Stimulated activated naive CD4-positive, alpha-beta T cell (primary cell): ENCODE measurements at places on chromosomes 5 and 9.

DNA sequence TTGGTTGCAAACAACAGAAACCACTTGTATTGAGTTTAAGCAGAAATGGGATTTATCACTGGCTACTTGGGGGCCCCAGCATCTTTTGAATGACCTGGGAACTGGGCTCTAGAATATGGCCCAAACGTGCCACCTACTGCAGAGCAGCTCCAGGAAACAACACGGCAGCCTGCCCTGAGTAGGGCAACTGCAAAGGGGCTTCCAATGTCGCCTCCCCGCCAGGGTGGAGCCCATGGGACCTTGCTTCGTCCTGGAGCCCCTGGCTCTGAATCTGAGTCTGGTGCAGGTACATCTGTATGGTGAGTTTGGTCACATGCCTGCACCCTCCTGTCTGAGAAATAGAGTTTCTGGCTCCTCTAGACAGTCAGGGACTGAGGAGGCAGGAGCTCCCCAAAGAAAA lies 38.6 kb downstream of the BOD1 start:
- no peak for DNase-seq

GRCh38 chr5:386432-387341 lies 56.3 kb upstream of the EXOC3 start:
- DNase-seq: no peak

DNA sequence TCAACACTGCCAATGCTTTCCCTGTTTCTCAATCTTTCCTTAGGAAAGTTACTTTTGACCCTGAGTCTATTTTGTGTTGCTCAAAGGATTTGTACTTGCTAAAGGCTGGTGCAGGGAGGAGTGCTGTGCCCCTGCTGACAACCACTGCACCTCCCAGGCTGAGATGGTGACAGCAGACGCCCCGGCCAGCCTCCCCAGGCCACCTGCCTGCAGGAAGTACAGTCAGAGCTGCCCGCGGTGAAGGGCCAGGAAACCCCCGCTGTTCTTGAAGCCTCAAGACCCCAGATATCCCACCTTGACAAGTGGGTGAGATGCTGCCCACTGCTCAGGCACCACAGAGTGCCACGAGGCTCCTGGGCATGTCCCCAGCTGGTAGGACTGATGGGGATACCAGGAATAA lies 44.2 kb upstream of the CKMT2 start:
- DNase-seq: no peak

DNA sequence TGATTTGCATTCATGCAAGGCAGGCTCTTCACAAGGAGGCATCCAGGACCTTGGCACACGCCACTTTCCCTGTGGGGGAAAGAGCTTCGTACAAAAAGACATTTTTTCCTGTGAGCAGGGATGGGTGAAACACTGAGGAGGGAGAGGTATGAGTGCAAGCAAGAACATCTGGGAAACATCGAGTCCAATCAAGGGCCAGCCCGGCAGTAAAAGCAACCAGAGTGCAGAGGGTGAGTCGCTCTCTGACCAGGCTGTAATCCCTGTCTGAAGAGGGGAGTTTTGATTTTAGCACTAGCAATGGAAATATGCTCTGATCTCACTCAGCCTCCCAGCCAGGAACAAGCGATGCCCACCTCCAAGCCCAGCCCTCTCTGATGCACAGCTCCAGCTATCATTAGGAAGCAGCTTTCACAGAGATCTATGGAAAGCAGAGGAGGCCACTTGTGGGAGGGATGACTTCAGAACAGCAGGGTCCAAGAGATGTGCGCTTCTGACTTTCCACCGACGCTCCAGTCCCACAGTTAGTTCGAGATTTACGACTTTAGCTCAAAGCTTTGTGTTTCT lies 211.0 kb upstream of the ADAMTS16 start:
- DNase-seq: no peak

DNA sequence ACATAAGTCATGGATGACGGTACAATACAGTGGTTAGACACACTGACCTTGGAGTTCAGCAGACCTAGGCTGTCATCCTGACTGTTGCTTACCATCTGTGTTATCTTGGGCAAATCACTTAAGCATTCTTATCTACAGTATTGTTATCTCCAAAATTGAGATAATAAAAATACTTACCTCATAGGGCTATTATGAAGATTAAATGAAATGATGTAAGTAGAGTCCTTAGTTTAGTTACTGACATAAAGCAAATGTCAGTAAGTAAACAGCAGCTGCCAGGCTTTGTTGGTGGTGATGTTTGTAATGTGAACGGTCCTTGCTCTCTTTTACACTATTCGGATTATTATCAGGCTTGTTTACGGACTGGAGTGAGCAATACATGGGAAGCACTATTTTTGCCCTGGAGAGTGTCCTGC lies 107.3 kb upstream of the DPYSL3 start:
- no peak for DNase-seq

DNA sequence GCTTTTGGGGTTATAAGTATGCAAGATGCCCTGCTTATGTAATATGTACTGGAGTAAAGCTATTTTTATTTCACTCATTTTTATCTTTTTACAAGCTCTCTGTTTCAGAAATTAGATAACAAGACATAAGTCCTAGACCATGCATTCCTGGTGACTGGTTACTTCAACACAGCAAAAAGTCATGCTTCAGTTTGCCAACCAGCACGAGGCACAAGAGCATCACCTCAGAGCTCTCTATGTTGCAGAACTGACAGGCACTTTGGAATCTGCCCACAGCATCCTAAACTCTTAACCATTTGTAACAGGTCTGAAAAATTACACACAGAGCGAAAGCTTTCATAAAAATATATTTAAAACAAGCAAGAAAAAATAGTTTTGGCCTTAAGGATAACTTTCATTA lies 112.8 kb downstream of the MARCHF11 start:
- no peak for DNase-seq

DNA sequence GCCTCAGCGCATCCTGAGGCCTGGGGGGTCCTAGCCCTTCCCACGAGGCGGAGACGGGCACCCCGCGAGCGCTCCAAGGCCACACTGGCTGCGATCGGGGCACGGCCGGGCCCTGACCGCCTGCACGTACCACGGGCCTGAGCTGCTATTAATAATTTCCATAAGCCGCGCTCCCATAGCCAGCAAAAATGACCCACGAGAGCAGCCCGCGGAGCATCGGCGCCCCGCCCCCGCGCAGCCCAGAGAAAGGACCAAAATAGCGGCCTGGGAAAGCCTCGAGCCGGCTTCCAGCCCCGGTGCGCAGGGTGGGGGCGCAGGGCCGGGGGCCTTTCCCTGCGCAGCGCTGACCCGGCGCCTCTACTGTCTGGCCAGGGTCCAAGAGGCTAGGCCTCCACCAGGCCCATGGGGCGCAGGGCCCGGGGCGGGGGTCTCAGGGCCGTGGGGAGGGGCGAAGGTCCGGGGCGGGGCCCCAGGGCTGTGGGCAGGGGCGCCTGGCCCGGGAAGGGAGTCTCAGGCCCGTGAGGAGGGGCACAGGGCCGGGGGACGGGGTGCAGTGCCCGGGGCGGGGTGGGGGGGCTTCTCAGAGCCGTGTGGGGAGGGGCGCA lies 54.4 kb downstream of the EXD3 start:
- DNase-seq: no peak

DNA sequence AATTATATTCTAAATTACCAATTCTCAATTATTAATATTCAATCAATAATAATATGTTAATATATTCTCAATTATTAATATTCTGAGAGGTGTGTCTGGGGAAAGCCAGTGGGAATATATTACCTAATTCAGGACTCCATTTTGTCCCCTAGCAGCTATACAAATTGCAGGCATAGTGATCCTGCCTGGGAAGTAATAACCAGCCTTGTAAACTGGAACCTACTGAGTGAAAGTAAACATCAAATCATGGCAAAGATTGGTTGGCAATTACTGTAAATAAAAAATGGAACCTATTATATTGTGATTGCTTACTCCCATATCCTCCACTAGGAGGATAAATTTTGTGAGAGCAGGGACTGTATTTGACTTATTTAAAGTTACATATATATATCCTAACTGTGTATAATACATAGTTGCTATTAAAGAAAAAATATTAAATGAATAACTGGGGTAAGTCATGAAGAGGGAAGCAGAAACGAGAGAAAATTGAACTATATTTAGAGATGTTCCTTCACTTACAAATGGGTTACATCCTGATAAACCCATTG lies 150.5 kb upstream of the ELL2 start:
- no peak for DNase-seq

DNA sequence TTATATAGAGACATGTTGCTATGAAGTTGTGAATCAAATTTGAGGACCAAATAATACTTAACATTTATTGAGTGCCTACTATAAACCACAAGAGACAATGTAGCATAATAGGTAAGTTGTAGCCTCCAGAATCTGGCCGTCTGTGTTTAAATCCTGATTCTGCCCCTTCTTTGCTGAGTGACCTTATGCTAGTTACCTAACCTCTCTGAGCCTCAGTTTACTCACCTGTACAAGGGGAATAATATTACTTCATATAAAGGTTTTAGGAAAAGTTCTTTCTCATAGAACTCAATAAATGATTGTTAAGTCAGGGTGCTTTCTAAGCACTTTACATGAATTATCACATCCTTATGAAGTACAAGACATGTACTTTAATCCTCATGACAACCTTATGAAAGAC lies 120.6 kb downstream of the NDUFS4 start:
- DNase-seq: no peak

- no peak for DNase-seq
Observed at GRCh38 chr5:170342153-170342725, 44.7 kb upstream of the LCP2 start.
